ENCODE measurements at places on chromosomes 4 and X. TPM values are rescaled to one million over a fixed set of nuclear protein-coding genes. Genes with fewer than 3 reads are reported as not detected.
A peak's percentile ranks its signal among the peaks of the same experiment; 100 is the strongest.

- H3K27me3 ChIP-seq = no peaks in the 10 kb centered on the region
- no peaks in the 10 kb centered on the region for H3K36me3 ChIP-seq
- H3K4me1 ChIP-seq = no peaks in the 10 kb centered on the region
- DNase-seq = no peak
- no peak overlapping the region for H3K4me3 ChIP-seq
Observed at GRCh38 chr4:107478327-107478980, 241.6 kb downstream of the PAPSS1 start.

DNA sequence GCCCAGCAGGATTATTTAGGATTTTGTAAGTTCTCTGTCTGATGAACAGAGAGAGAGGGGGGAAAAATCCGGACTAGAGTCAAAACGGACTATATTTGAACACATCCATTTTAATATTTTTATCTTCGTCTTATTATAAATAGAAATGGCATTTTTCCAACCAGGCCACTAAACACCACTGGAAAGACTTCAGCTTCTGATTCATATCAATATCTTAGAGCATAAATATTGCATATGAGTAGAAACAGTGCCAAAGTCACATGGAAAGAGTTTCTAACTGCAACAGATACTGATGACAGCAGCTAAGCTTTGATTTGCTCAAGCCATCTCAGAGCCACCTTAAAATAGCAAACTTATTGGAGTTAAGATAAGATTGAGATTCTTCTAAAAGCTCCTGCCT is 456 bp downstream of the PPARGC1A start:
- peaks cover 3% of the 10 kb centered on the region for H3K4me1 ChIP-seq
- peak overlapping the region; percentile 59 for H3K4me3 ChIP-seq
- no peaks in the 10 kb centered on the region for H3K36me3 ChIP-seq
- no peaks in the 10 kb centered on the region for H3K27me3 ChIP-seq

DNA sequence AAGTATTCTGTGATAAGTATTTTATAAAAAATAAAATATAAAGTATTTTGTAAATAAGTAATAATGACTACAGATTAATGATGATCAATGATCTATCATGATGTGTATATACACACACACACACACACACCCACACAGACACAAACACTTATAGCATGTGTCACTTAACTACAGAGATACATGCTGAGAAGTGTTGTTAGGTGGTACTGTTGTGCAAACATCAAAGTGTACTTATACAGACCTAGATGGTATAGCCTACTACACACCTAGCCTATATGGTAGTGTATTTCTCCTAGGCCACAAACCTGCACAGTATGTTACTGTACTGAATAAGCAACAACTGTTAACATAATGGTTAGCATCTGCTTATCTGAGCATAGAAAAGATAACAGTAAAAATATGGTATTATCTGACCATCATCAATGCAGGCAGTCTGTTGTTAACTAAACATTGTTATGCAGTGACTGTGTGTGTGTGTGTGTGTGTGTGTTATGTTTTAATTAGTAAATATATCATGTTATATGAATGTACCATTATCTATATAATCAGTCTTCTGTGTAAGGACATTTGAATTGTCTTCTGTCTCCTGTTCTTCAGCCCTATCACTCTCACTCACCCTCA is 138.2 kb downstream of the CAMK2D start:
- DNase-seq = no peak
- no peaks in the 10 kb centered on the region for H3K36me3 ChIP-seq
- H3K4me1 ChIP-seq = no peaks in the 10 kb centered on the region
- no peaks in the 10 kb centered on the region for H3K27me3 ChIP-seq
- H3K27ac ChIP-seq = no peak overlapping the region

DNA sequence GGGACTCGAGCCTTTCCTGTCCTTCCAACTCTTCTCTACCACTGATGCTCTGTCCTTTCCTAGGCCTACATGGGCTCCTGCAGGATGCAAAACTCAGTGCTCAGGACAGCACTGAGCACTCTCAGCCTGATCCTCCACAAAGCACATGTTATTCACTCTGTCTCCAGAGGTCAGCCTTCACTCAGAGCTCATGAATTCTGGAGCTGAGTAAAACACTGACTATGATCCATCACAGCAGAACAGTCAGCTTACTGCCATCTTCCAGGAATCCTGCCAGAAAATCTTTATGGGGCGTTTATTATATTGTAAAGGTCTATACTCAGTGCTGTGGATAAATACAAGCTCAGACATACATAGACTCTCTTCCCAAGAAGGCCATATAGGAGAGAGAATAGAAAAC is 121.5 kb upstream of the CPEB2 start:
- no peak overlapping the region for H3K4me3 ChIP-seq
- no peaks in the 10 kb centered on the region for H3K36me3 ChIP-seq
- H3K27ac ChIP-seq = no peak overlapping the region
- no peaks in the 10 kb centered on the region for H3K27me3 ChIP-seq
- no peak for DNase-seq

GRCh38 chr4:27267339-27267969 is 406.8 kb downstream of the STIM2 start:
- no peak for DNase-seq
- H3K27ac ChIP-seq = no peak overlapping the region
- H3K36me3 ChIP-seq = no peaks in the 10 kb centered on the region
- H3K4me3 ChIP-seq = no peak overlapping the region
- no peaks in the 10 kb centered on the region for H3K27me3 ChIP-seq

GRCh38 chrX:68829582-68830418 is 979 bp downstream of the EFNB1 start:
- H3K4me3 ChIP-seq = peak overlapping the region; percentile 73
- H3K27me3 ChIP-seq = no peaks in the 10 kb centered on the region
- peak; percentile 48 for DNase-seq
- no peaks in the 10 kb centered on the region for H3K36me3 ChIP-seq
- H3K4me1 ChIP-seq = no peaks in the 10 kb centered on the region

DNA sequence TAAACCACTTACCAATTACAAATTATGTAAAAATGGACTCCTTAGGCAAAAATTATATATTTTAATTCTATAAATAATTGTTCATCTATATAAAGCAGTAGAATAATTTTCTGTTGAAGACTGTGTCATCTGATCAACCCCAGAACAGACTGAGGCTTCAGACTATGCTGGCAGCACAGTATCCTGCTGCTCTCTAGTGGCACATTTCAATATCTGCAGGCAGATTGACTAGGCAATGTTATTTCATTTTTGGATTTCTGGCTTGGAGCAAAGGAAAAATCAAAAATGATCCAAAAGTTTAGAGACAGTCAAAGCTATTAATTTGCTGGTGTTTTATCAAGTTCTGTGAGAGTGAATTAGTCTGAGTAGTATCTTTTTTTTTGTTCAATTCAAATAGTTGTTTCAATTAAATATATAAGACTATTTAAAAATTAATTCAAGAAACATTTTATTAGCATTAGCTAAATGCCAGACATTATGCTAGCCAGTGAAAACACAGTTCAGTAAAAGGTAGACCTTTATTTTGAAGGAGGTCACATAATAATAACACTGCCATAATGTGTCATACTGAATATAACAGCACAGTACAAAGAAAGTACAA is 21.3 kb upstream of the SULT1E1 start:
- H3K36me3 ChIP-seq = no peaks in the 10 kb centered on the region
- H3K4me3 ChIP-seq = no peak overlapping the region
- no peaks in the 10 kb centered on the region for H3K4me1 ChIP-seq
- peak; percentile 26 for DNase-seq

GRCh38 chr4:9997886-9998285 is 23.4 kb downstream of the SLC2A9 start:
- H3K36me3 ChIP-seq = no peaks in the 10 kb centered on the region
- no peaks in the 10 kb centered on the region for H3K4me1 ChIP-seq

- H3K36me3 ChIP-seq = no peaks in the 10 kb centered on the region
- no peak overlapping the region for H3K27ac ChIP-seq
- no peaks in the 10 kb centered on the region for H3K27me3 ChIP-seq
- no peak overlapping the region for H3K4me3 ChIP-seq
Observed at GRCh38 chr4:18689308-18690115, 668.0 kb upstream of the LCORL start.

GRCh38 chr4:98341309-98341708 is 80.1 kb downstream of the RAP1GDS1 start:
- no peaks in the 10 kb centered on the region for H3K36me3 ChIP-seq
- H3K4me3 ChIP-seq = no peak overlapping the region
- no peaks in the 10 kb centered on the region for H3K27me3 ChIP-seq
- no peak overlapping the region for H3K27ac ChIP-seq
- H3K4me1 ChIP-seq = peaks cover 5% of the 10 kb centered on the region

DNA sequence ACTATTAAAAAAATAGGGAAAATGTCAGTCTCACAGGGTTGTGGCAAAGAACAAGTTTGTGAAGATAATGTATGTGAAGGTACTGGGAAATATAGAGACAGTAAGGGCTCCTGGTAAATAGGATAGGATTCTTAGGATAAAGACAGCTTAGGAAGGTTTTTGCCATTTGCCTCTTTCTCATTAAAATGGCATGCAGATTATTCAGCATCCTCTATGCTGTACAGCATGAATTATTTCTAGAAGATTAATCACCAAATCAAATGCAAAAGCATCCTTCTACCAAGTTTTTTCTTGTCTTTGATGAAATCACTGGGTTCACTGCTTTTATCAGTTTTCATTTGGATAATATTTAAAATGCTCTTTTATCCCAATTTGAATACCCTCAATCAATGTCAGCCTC is 142.8 kb downstream of the NDST3 start:
- no peaks in the 10 kb centered on the region for H3K27me3 ChIP-seq
- DNase-seq = no peak
- no peaks in the 10 kb centered on the region for H3K36me3 ChIP-seq
- no peak overlapping the region for H3K4me3 ChIP-seq
- peaks cover 10% of the 10 kb centered on the region for H3K4me1 ChIP-seq

DNA sequence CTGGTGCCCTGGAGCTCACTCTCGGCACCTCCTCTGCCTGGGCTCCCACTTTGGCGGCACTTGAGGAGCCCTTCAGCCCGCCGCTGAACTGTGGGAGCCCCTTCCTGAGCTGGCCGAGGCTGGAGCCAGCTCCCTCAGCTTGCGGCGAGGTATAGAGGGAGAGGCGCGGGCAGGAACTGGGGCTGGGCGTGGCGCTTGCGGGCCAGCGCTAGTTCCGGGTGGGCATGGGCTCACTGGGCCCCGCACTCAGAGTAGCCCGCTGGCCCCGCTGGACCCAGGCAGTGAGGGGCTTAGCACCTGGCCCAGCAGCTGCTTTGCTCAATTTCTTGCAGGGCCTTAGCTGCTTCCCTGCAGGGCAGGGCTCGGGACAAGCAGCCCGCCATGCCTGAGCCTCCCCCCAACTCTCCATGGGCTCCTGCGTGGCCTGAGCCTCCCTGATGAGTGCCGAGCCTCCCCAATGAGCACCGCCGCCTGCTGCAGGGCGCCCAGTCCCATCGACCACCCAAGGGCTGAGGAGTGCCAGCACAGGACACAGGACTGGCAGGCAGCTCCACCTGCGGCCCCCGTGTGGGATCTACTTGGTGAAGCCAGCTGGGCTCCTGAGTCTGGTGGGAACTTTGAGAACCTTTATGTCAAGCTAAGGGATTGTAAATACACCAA is 26.7 kb upstream of the FAM90A26 start:
- H3K4me3 ChIP-seq = no peak overlapping the region
- no peak for DNase-seq
- H3K36me3 ChIP-seq = no peaks in the 10 kb centered on the region
- no peak overlapping the region for H3K27ac ChIP-seq
- no peaks in the 10 kb centered on the region for H3K4me1 ChIP-seq

GRCh38 chr4:186487726-186488125 is 67.6 kb downstream of the MTNR1A start:
- no peaks in the 10 kb centered on the region for H3K36me3 ChIP-seq
- H3K4me3 ChIP-seq = no peak overlapping the region
- peaks cover 3% of the 10 kb centered on the region for H3K4me1 ChIP-seq
- H3K27me3 ChIP-seq = no peaks in the 10 kb centered on the region
- H3K27ac ChIP-seq = no peak overlapping the region

GRCh38 chrX:104343428-104344129 is 88.8 kb upstream of the ESX1 start:
- H3K4me1 ChIP-seq = no peaks in the 10 kb centered on the region
- H3K4me3 ChIP-seq = no peak overlapping the region
- no peaks in the 10 kb centered on the region for H3K36me3 ChIP-seq
- H3K27ac ChIP-seq = no peak overlapping the region
- no peaks in the 10 kb centered on the region for H3K27me3 ChIP-seq

DNA sequence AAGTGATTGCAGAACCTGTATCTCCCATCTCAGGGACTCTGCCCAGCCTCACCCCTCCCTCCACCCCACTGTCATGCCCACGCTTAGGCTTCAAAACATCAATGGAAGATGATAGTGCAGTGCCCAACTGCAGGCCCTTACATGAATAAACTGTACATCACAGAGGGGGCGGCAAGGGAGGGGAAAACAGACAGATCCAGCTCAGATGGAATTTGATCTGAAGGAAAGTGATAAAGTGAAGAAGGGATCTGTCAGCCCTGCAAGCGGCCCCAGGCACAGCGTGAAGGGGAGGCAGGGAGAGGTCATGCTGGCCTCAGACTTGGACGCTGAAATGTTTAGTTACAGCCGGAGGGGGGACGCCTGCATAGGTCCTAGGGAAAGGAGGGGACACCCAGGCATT is 38.5 kb downstream of the GYG2 start:
- DNase-seq = no peak
- no peaks in the 10 kb centered on the region for H3K27me3 ChIP-seq
- no peaks in the 10 kb centered on the region for H3K4me1 ChIP-seq

DNA sequence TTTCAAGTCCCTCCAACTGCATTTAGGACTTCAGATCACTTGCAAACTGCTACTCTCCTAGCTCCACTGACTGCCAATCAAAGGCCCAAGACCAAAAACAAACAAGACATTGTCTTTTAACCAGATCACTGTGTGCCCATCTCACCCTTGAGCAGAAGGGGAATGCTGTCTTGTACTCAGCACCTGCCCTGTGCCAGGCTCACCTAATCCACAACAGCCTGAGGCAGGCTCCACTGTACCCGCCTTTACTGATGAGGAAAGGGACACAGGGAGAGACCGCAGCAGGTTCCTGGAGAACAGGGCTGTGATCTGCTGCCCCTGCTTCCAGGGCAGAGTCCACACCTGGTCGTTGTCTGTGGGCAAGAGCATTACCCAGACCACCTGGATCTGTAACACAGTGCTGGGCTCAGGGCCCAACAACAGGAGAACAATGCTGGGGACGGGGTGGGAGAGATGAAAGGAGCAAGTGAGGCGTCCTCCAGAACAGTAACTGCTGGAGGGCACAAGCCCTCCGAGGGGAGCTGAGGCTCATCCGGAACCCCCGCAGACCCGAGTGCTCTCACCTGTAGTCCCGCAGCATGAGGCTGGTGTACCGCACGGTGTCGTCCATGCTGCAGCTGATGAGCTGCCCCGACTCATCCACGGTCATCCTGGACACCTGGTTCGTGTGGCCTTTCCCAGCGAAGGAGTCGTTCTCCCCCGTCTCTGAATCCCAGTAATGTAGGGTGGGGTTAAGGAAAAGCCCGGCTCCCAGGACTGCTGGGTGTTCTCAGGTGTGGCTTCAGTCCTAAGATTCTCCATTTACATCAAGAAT is 33.9 kb downstream of the WDR1 start:
- H3K4me3 ChIP-seq = no peak overlapping the region
- H3K4me1 ChIP-seq = no peaks in the 10 kb centered on the region
- DNase-seq = no peak
- no peaks in the 10 kb centered on the region for H3K27me3 ChIP-seq

Gene OTC
- not detected for total RNA-seq

Gene SEPSECS
- total RNA-seq = 12.4 TPM

Gene PAGE5
- total RNA-seq = 0.66 TPM

Gene MAGEA8
- not detected for total RNA-seq

Gene PABPC1L2B
- not detected for total RNA-seq

Gene TMPRSS11B
- total RNA-seq = not detected

Gene TMEM164
- 7.4 TPM for total RNA-seq

Measured in fibroblast of lung (primary cell).